ENCODE measurements at places on chromosomes 3 and 15.

GRCh38 chr3:122132949-122133540 is 50.4 kb upstream of the CASR start:
- H3K27me3 ChIP-seq = no peaks in the 10 kb centered on the region
- DNase-seq = no peak
- no peak overlapping the region for H3K4me3 ChIP-seq
- H3K4me1 ChIP-seq = no peaks in the 10 kb centered on the region

DNA sequence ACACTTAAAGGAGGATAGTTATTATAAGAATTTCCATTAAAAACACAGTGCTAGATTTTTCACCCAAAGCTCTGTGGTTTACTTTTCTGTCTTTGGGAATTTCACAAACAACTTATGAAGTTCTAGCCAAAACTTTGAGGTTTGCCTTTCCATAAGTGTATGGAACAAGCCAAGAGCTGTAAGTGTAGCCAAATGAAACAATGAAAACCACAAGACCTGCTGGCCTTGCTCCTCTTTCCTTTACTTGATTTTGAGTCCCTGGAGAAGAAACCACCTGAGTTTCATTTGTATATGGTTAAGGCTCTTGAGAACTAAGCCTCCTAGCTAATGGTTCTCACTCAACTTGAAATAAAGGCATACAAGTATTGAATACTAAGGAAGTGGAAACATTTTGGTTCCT is 365.3 kb upstream of the EPHA3 start:
- DNase-seq = no peak
- no peak overlapping the region for H3K27ac ChIP-seq
- H3K27me3 ChIP-seq = no peaks in the 10 kb centered on the region
- H3K36me3 ChIP-seq = no peaks in the 10 kb centered on the region
- no peaks in the 10 kb centered on the region for H3K4me1 ChIP-seq

DNA sequence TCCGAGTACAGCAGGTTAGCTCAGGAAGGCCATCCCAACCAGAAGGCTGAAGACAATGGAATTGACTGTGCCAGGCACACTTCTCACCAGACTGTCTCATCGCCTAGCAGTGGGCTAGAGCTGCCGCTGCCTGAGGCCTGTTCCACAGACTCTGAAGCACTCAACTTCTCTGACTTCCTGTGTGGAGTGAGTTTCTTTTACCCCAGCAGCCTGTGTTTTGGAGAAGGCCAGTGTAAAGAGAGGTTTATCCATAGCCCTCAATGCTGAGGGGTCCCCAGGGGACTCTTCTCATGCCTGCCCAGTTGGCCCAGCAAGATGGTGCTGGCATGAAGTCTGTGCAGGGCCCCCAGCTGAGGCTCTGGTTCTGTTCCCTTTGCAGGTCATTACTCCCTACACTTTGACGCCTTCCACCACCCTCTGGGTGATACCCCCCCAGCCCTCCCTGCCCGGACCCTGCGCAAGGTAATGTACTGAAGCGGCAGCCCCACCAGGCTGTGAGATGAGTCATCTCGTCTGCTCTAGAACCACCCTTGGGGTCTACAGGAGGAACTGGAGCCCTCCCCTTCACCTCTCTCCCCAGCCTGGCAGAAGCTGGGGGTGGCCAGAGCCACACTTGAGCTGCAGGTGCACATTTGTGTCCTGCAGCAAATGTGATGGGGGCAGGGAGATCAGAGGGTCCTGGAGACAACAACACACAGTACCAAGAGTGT is 5.2 kb upstream of the MANF start:
- no peak overlapping the region for H3K27ac ChIP-seq
- H3K36me3 ChIP-seq = no peaks in the 10 kb centered on the region
- H3K4me3 ChIP-seq = no peak overlapping the region
- no peaks in the 10 kb centered on the region for H3K27me3 ChIP-seq

DNA sequence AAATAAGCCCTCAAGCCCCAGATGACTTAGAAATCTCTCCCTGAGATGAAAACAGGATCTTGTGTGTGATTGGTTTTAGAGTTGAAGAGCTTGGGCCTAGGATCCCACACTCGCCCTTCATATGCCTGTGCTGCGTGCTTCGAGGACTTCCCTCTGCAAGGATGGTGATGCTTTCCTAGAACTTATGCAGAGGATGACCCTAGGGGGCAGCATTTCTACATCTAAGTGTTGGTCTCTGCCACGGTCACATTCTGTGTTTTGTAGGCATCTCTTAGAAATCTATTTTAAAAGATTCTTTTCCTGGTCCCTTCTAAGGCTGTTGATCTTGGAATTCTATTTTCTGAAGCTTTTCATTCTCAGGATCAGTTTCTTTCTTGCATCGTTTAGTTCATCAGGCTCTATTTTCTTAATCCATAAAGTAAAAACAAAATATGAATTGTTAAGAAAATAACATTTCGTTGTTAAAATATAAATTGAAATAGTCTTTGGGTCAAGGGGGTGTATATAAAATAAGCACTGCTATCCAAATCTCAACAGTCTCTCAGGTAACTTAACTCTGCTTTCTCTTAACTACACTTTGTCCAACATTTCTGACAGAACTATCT is 45.7 kb downstream of the WDR76 start:
- H3K36me3 ChIP-seq = peaks cover 41% of the 10 kb centered on the region
- H3K4me3 ChIP-seq = no peak overlapping the region
- no peaks in the 10 kb centered on the region for H3K27me3 ChIP-seq
- no peak for DNase-seq
- peak overlapping the region; percentile 36 for H3K27ac ChIP-seq

DNA sequence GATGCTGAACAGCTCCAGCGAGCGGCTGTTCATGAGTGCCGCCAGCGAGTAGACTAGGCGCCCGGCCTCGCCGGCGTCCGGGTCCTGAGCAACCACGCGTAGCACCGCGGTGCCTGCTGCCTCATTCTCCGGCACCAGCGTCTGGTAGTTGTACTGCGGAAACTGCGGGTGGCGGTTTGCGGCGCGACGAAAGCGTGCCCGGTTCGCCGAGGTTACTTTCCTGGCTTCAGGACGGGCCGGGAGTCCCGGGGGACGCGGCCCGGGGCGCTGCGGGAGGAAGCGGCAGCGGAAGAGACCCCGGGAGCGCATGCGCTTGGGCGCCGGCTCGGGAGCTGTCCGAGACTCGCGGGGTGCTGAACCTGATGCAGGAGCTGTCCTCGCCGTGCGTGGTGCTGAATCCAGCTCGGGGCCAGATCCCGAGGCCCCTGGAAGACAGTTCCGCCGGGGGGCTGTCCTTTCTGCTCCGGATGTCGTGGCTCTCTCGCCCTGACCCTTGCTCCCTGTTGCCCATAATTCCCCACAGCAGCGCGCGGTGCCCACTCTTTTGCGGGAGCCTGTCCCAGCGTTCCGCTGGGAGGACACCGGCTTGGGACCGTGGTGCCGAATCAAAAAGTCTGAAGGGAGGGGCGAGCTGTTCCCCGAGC is 1.1 kb downstream of the CELSR3 start:
- H3K36me3 ChIP-seq = no peaks in the 10 kb centered on the region
- H3K27ac ChIP-seq = no peak overlapping the region
- peak; percentile 61 for DNase-seq
- peak overlapping the region; percentile 62 for H3K4me3 ChIP-seq
- H3K4me1 ChIP-seq = peaks cover 39% of the 10 kb centered on the region
- peaks cover 50% of the 10 kb centered on the region for H3K27me3 ChIP-seq

- H3K36me3 ChIP-seq = no peaks in the 10 kb centered on the region
- no peak overlapping the region for H3K27ac ChIP-seq
- no peak for DNase-seq
- H3K4me1 ChIP-seq = no peaks in the 10 kb centered on the region
Measured at GRCh38 chr3:144677103-144677502, 705.5 kb downstream of the DIPK2A start.

DNA sequence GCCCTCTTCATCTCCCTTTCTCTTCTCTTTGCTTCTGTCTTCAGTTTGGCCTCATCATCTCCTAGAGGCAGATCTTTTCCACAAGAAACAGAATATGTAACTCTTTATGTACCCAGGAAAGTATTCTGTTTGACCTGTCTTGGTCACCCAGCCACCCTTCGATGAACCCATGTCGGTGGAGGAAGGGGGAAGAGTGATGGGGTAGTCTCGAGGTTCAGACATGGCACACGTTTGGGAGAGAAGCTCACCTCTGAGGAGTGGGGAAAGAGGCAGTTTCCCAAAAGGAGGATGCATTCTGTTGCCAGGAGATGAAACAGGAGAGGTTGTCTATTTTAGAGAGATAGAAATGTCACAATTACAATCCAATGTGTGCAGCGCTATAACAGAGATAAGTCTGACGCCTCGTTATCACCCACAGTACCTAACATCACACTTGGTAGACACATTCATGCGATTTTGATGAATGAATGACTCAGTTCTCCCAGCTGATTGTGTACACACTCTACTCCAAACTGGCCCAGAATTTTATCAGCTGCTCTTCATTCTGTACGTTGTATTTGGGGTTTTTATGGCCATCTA is 722 bp upstream of the CCDC50 start:
- peak overlapping the region; percentile 96 for H3K27ac ChIP-seq
- peaks cover 51% of the 10 kb centered on the region for H3K4me1 ChIP-seq
- H3K27me3 ChIP-seq = no peaks in the 10 kb centered on the region
- H3K36me3 ChIP-seq = no peaks in the 10 kb centered on the region
- DNase-seq = no peak
- peak overlapping the region; percentile 94 for H3K4me3 ChIP-seq

DNA sequence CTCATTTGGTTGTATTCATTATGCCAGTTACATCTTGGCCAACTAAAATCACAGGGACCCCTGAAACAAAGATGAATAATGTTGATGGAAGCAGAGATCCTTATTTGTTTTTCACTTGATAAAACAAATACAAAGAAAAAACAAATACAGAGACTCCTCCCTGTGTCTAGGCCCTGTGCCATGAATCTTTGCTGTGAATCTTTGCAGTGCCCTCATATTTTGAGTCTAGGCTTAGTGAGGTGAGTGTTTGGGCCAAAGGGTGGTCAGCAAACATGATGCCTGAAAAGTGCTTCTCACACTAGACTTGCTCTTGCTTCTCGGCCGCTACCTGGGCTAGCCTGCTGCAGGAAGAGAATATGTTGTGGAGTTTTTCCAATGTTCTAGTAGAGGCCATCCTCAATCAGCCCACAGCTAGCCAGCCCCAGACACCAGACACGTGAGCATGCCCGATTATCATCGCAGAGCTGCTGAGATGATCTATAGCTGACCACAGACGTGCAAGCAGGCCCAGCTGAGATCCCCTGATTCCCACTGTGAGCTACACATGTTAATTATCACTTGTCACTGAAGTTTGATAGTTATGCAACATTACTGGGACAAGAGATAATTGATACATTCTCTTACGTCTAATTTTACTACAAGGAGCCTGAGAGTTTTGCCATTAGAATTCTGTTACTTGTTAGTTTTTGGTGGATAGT is 191.4 kb downstream of the THRB start:
- H3K4me3 ChIP-seq = no peak overlapping the region
- no peak for DNase-seq
- H3K36me3 ChIP-seq = no peaks in the 10 kb centered on the region
- H3K27me3 ChIP-seq = no peaks in the 10 kb centered on the region

DNA sequence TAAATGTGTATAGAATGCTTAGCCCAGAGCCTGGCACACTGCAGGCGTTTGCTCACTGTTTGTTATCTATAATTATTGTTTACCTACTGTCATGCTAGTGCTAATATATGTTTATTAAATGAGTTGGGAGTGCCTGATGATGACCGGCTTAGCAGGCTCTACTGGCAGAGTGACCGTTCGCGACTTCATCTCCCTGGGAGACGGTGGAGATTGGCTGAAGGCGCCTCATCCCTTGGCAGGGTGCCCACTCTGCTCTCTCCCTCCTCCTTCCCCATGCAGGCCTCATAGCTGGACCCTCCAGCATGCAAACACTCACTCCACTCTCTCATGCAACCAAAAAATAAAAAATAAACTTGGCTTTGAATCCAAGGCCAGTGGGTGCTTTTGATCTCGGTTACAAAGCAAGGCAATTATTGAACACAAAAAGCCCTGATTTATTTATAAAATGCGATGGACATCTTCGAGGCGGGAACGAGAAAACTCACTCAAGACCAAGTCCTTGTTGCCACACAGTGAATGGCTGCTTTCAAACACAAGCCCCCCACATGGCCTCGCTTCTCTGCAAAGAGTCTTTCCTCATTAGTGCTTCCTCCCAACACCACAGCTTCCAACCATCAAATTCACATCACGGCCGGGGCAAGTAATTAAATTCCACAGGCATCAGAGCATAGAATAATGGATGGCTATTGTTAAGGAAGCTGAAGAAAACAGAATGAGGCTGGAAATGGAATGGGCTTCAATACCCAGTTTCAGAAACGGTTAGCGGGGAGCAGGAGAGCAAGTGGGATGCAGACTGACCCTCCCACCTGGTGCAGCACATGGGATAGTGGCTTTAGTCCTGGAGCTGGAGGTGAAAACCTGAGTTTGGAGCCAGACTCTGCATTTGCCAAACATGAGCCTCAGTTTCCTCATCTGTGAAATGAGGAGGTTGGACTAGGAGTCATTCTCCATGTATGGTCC is 135.7 kb upstream of the RAD18 start:
- no peak for DNase-seq
- H3K27ac ChIP-seq = no peak overlapping the region
- H3K36me3 ChIP-seq = no peaks in the 10 kb centered on the region
- H3K27me3 ChIP-seq = no peaks in the 10 kb centered on the region

GRCh38 chr15:49135911-49136310 is 19.5 kb downstream of the COPS2 start:
- peaks cover 11% of the 10 kb centered on the region for H3K4me1 ChIP-seq
- no peak overlapping the region for H3K27ac ChIP-seq
- H3K36me3 ChIP-seq = peaks cover 93% of the 10 kb centered on the region
- no peaks in the 10 kb centered on the region for H3K27me3 ChIP-seq
- no peak overlapping the region for H3K4me3 ChIP-seq
- no peak for DNase-seq

GRCh38 chr3:64209866-64210621 is 15.2 kb downstream of the PRICKLE2 start:
- no peaks in the 10 kb centered on the region for H3K36me3 ChIP-seq
- DNase-seq = peak; percentile 71
- H3K4me3 ChIP-seq = peak overlapping the region; percentile 3
- H3K4me1 ChIP-seq = peaks cover 72% of the 10 kb centered on the region

DNA sequence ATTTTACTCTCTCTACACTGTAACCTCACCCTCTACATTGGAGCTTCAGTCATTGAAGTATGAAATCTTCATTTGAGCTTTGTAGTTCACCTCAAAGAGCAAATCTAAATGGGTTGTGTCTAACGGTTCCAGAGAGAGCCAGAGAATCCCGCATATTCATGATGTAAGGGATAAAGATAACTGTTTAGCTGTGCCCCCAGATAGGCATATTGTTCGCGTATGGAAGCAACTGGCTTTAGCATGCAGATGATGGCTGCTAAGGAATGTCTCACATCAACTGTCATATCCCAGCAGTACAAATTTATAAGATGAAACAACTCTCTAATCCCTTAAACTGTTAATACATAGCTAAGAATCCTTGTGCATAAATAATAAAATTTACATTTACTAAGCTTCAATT is 412.7 kb upstream of the ROBO2 start:
- H3K4me3 ChIP-seq = no peak overlapping the region
- no peaks in the 10 kb centered on the region for H3K4me1 ChIP-seq
- no peak overlapping the region for H3K27ac ChIP-seq
- H3K27me3 ChIP-seq = no peaks in the 10 kb centered on the region
- no peaks in the 10 kb centered on the region for H3K36me3 ChIP-seq

- H3K4me1 ChIP-seq = no peaks in the 10 kb centered on the region
- peaks cover 36% of the 10 kb centered on the region for H3K27me3 ChIP-seq
- no peak overlapping the region for H3K4me3 ChIP-seq
- DNase-seq = no peak
- H3K27ac ChIP-seq = no peak overlapping the region
Measured at GRCh38 chr15:26049900-26050657, 187.0 kb upstream of the ATP10A start.

GRCh38 chr3:105466495-105467404 is 100.0 kb downstream of the ALCAM start:
- H3K27me3 ChIP-seq = no peaks in the 10 kb centered on the region
- DNase-seq = no peak
- H3K4me1 ChIP-seq = no peaks in the 10 kb centered on the region
- no peaks in the 10 kb centered on the region for H3K36me3 ChIP-seq
- H3K4me3 ChIP-seq = no peak overlapping the region
